Bronchus fibroblast of lung (primary cell): ENCODE measurements at places on chromosomes 3 and 15. TPM values are rescaled to one million over a fixed set of nuclear protein-coding genes. Genes with fewer than 3 reads are reported as not detected.

HTR3E gene
- not detected in 2 replicates for total RNA-seq

GABRR3 gene
- not detected in 2 replicates for total RNA-seq

PLSCR2 gene
- total RNA-seq = not detected in 2 replicates

AGBL1 gene
- total RNA-seq = not detected in 2 replicates

DUOXA2 gene
- not detected in 2 replicates for total RNA-seq

LRRIQ4 gene
- total RNA-seq = not detected in 2 replicates

NR1I2 gene
- under 0.01 and 0.34 TPM in 2 replicates for total RNA-seq

WHAMM gene
- 3.2 and 3.6 TPM in 2 replicates for total RNA-seq

BMF gene
- 0.17 and 1.6 TPM in 2 replicates for total RNA-seq

HYAL1 gene
- 3.1 and 3.4 TPM in 2 replicates for total RNA-seq

RTP1 gene
- not detected in 2 replicates for total RNA-seq

EFCC1 gene
- not detected in 2 replicates for total RNA-seq

STRIT1 gene
- not detected in 2 replicates for total RNA-seq

ALS2CL gene
- total RNA-seq = 0.15 and 0.17 TPM in 2 replicates

C3orf22 gene
- not detected in 2 replicates for total RNA-seq

CFAP20DC gene
- 2.5 TPM in 2 replicates for total RNA-seq

RAB6B gene
- total RNA-seq = 0.15 and 0.34 TPM in 2 replicates

GOLGA8G gene
- not detected in 2 replicates for total RNA-seq

PLCH1 gene
- 0.30 TPM in 1 of 2 replicates, not detected in the other for total RNA-seq

SUCLG2 gene
- total RNA-seq = 62.9 and 74.3 TPM in 2 replicates

FGF7 gene
- total RNA-seq = 9.2 and 13.8 TPM in 2 replicates

MRPS11 gene
- total RNA-seq = 29.4 and 34.5 TPM in 2 replicates

PATL2 gene
- 0.59 TPM in 1 of 2 replicates, not detected in the other for total RNA-seq

GOLGA8J gene
- not detected in 2 replicates for total RNA-seq

IL5RA gene
- not detected in 2 replicates for total RNA-seq

NOX5 gene
- 0.15 TPM in 1 of 2 replicates, not detected in the other for total RNA-seq

SAMD7 gene
- total RNA-seq = not detected in 2 replicates
